EL (cell line): ENCODE measurements at places on chromosomes 4 and X.
A peak's percentile ranks its signal among the peaks of the same experiment; 100 is the strongest.

GRCh38 chrX:31353095-31353494, 281.3 kb upstream of the FTHL17 start:
- peak; percentile 84 for DNase-seq

- DNase-seq, result no peak
These were observed 624.3 kb upstream of the TENM3 start for GRCh38 chr4:181618896-181619295.

DNA sequence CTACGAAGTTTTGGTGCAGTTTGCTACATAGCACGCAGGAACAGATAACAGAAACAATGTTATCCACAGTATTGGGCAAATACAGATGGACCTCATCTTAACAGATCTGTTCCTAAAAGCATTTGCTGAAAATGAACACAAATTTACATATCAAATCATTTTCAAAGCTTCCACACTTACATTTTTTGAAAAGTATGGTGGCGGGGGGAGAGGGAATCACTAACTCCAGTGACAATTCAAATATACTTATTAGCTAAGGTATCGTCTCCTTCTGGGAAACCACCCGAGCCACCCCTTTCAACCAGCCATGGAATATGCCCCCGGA, 175.0 kb downstream of the NSUN7 start:
- no peak for DNase-seq

DNA sequence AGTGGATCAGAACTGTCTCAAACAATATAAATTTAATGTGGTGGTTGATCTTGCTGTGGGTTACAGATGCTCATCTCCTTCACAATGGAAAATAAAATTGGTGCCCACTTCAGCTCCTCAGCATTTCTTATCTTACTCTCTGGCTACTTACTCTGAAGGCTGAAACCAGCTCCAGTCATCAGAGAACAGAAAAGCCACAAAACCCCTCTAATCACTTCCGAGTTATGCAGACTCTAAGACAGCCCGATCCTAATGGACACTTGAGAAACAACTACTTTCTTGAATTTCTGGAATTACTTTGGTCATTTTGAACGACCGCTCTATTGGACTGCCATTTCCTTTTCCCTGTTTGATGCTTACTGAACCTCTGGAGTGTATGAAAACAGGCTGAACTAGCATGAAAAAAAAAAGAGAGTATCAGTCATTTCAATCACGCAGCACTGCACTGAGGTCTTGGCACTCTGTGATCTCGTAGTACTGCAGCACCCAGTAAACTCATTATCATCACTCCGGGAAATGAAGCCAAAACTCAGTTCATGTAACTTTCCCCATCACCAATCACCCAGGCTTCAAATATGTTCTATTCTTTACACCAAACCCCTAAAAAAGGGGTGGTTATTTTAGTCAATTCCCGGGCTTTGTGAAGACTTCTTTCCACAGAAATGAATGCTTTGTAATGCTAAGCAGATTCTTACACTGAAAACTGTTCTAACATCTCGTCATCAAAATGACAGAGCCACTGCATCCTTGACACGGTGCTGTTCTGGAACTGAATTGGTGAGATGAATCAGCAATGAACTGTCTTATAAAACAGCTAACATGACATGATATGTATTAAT, 54.5 kb downstream of the TSPAN5 start:
- DNase-seq, result peak; percentile 22
